ENCODE measurements at places on chromosomes 2 and 18.

DNA sequence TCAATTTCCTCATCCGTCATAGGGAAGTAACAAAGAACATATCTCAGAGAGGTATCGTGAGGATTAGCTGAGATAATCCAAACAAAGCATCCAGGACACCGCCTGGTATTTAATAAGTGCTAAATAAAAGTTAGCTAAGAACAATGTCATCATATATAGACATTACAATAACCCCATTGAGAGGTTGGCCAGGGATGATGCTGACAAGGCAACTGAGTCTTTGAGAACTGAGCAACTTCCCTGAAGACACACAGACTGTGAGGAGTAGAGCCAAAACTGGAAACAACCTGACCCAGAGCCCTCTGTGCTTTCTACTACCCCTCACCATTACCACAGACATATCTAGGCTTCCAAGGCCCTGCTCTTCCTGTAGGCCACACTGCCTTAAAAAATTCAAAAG is 1.6 kb upstream of the DCTN1 start:
- no peak for DNase-seq

GRCh38 chr2:15096873-15097272 is 464.3 kb downstream of the NBAS start:
- DNase-seq = no peak

DNA sequence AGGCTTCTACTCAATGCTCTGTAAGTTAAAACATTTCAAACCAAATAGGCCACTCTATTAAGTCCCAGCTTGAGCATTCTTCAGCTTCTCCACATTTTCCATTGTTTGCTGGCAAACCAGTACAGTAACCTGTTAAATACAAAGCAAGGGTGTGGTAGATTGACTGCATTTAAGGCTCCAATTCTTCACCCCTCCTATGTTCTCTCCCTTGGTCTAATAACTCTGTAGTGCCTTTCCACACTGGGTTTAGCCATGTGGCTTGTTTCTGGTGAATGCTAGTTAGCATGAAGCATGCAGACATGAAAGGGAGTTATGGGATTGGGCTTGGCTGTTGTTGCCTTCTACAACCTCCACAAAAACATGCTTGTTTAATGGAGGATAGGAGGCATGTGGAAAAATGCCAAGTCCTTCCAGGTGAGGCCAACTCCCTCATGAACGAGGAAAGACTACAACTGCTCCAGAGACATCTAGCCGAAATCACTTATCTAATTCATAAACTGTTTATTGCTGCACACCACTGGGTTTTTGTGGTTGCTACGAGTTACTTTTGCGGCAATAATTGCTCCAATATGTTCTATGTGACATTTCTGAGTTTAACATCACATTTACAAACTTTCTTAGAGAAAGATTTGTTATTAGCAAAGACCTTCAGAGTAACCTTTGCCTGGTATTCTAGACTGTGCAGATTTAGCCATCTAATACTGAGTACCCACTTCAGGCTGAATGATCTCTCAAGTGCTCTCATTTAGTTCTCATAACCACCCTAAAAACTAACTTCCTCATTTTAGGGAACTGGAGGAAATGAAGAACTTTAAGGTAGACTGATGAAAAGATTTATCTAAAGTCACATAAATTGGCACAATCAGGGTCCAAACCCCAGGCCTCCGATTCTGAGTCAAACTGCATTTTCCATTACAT is 104.0 kb downstream of the SMAD2 start:
- no peak for DNase-seq

DNA sequence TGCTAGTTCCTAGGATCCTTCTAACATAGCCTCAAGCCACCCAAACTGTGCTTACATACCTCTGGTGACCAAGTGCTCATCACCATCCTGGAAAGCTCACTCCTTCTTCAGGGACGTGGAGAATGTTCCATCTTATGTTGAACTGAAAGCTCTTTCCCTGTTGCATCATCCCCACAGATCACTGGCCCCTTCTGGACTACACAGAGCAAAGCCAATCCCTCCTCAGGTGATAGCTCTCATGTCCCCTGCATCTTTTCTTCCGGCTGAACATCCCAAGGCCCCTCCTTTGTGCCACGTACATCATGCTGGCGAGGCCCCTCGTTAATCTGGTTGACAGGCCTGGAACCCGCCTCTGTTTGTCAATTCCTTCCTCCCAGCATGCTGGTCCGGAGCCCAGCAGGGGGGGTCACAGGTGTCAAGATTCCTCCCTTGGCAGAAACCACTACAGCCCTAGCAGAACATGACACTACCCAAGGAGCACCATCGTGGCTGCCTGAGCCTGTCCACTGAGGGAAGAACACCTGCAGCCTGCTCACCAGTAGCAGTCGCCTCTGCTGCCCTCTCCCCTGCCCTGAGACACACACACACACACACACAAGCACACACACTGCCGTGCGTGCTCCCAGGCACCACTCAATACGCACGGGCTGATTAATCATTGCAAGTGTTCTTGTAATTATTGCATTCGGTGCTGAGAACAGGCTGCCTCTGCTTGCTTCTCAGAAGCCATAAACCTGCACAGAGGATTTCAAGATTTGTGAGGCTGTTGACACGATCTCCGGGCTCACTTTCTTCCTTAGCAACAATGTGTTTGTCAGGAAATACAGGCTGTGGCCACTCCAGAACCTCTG is 6.3 kb upstream of the KCNK3 start:
- DNase-seq = no peak

- no peak for DNase-seq
Measured at GRCh38 chr2:96832754-96833507, 10.9 kb downstream of the ANKRD23 start.

GRCh38 chr2:96103187-96103601 is 13.2 kb downstream of the ADRA2B start:
- DNase-seq = no peak

GRCh38 chr2:71043531-71044407 is 24.7 kb upstream of the NAGK start:
- DNase-seq = no peak

Data from T-helper 2 cell (primary cell).